ENCODE measurements at places on chromosomes 1 and 21.

- DNase-seq: no peak
These were observed 211.6 kb upstream of the PLXNA2 start for GRCh38 chr1:208455821-208456220.

DNA sequence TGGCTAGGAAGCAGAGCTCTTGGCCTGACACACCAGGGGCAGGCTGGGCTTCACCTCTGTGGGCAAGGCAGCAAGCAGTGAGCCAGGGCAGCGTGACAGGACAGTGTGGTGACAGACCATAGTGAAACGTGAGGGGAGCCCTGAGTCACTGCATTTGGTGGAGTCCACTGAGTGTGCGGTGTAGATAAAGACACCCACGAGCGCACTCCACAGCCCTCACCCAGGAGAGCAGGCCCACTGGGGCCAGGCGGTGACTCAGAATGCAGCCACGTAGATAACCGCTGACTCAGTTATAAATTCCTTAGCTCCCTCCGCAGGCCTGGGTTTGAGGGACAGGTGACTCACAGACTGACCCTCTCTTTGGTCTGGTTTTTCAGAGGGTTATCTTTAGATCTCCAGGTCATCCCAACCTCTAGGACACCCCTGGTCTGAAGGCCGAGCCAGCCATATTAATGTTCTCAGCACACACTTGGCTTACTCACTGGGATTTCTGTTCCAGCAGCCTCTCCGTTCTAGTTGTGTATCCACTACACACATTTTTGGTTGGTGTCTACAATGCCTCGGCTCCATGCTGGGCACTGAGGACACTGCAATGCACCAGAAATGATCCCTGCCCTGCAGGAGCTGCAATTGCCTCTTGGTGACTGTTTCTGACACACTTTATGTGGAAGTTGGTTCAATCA, 90.2 kb upstream of the TSPAN2 start:
- no peak for DNase-seq

- DNase-seq: no peak
These were observed 60.1 kb upstream of the NEK2 start for GRCh38 chr1:211735208-211736170.

DNA sequence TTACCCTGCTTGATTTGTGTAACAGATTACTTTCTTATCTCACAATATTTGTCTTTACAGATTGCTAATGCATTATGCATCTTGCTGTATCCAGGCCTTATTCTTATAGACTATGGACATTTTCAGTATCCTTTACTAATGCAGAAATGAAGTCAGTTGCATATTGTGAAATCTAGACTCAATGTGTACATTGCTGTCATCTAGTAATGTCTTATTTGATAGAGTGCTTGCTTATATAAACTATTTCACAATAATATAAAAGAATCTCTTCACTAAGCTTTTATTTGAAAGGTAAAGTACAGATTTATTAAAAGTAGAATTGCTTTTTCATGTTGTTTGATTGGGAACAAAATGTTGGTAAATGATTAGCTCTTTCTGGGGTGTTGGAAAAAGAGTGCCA, 39.6 kb downstream of the ALG6 start:
- DNase-seq: no peak

GRCh38 chr1:33863779-33864178, at the start of gene HMGB4:
TSS of gene HMGB4 (plus strand) at chr1:33864079. CDS start at chr1:33864192, 113 bp downstream.
- DNase-seq: no peak

DNA sequence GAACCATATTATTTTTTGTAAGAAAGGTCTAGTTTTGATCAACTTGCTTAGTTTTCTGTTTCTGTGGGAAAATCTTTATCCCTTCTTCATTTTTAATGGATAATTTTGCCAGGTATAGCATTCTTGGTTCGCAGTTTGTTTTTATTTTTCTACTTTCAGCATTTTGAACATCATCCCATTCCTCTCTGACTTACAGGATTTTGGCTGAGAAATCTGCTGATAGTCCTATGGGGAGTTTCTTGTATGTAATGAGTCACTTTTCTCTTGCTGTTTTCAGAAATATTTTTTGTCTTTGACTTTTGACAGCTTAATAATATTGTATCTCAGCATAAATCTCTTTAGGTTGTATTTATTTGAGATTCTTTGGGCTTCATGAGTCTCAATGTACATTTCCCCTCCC, 389.1 kb downstream of the PBX1 start:
- DNase-seq: no peak

DNA sequence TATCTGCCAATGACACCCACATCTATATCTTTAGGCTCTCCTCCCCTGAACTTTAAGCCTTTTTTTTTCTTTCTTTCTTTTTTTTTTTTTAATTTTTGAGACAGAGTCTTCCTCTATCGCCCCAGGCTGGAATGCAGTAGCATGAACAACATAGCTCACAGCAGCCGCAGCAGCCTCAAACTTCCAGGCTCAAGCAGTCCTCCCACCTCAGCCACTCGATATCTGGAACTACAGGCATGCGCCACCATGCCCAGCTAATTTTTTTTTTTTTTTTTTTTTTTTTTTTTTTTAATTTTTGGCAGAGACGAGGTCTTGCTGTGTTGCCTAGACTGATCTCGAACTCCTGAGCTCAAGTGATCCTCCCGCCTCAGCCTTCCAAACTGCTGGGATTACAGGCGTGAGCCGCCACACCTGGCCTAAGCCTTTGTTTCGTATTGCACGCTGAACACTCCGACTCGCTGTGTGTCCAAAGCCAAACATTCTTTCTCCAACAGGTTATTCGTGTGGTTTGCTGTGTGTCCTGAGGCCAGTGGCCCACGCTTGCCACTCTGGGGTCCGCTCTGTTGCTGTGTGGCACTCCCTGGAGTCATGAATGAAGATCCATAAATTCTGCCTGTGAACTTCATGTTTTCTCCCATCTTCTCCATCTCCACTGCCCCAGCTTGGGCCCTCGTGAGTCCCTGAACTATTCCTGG, 119.4 kb downstream of the CAMTA1 start:
- DNase-seq: no peak

DNA sequence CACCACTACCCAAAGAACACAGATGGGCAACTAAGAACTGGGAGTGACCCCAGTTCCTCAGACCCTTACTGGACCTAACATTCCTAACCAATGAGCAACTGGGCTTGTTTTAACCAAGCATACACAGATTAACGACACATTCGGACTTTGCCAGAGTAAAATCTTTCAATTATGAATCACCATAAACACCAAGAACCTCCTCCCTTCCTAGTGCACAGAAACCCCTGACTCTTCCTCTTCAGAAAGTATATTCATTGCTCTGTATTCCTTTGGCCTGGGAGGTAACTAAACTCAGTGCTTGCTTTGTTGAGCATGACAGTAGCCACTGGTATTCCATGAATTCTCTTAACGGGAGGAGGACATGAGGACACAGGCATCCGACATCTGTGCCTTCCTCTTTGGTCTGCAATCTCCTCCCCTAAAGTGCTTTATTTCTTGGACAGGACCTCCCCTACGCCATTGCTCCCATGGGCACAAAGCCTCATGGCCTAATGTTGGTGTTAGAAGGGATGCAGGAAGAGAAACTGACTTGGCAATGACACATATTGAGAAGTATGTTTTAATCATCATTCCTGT, 42.7 kb downstream of the SEC16B start:
- no peak for DNase-seq

DNA sequence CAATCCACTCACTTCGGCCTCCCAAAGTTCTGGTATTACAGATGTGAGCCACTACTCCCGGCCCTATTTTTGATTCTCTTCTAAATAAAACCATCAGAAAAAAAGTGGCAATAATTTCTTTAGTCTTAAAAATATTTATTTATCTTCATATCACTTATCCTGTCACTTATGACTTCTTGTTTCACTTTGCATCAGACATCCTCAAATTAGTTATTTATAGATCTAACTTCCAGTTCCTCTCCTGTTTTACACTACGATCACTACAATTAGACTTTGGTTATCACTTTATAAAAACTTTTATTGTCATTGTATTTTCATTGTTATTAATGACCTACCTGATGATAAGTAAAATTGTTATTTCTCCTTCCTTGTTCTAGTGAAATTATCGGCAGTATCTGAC, 783.4 kb upstream of the BRINP3 start:
- no peak for DNase-seq

DNA sequence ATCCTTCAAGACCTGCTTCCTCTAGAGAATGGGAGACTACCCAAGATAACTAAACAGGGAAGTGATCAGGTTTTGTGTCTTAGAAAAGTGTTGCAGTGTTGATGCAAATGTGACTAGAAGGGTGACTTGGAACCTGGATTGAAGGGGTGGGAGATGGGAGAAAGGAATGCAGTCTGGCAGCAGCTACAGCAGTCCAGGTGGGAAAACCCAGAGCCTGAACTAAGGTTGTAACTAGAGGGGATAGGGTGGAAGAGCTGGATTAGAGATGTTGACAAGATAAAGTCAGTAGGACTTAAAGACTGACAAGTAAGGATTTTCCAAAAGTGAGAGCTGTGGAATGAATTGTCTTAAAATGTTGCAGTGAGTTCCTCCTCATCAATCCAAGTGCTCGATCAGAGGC, 7.1 kb upstream of the SHISA4 start:
- DNase-seq: no peak

DNA sequence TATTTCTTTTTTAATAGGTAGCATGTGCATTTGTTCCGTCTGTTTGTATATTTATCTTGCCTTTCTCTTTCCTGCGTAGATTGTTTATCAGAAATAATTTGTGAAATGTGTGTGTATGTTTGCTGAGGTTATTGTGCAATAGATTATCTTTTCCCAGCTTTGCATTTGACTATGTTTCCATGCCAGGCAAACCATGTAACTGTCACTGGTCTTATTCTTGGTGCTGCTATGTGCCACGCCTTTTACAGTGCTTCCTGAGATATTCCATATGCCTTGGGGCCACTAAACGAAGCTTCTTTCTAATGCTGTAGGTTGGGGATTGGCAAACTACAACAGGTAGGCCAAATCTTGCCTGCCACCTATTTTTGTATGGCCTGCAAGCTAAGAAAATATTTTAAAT, 598.8 kb downstream of the PLPP3 start:
- DNase-seq: no peak

DNA sequence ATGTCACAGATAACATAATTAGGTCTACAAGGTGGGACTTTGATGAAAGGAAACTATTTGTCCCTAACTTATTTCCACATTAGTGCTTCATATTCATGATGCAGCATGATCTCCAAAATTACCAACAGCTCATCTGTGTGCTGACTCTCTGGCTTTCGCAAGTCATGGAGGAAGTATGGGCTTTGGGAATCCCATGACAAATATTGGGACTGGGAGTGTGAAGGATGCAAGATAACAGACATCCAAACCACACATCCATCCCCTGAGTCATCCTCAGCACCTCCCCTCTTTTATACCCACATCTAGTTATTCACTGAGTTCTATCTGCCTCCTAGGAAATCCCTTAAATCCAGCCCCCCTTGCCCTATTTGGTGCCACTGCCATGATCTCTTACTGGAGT, 102.8 kb upstream of the COL24A1 start:
- DNase-seq: no peak

- DNase-seq: no peak
These were observed 74.0 kb downstream of the MAB21L3 start for GRCh38 chr1:116185161-116185701.

DNA sequence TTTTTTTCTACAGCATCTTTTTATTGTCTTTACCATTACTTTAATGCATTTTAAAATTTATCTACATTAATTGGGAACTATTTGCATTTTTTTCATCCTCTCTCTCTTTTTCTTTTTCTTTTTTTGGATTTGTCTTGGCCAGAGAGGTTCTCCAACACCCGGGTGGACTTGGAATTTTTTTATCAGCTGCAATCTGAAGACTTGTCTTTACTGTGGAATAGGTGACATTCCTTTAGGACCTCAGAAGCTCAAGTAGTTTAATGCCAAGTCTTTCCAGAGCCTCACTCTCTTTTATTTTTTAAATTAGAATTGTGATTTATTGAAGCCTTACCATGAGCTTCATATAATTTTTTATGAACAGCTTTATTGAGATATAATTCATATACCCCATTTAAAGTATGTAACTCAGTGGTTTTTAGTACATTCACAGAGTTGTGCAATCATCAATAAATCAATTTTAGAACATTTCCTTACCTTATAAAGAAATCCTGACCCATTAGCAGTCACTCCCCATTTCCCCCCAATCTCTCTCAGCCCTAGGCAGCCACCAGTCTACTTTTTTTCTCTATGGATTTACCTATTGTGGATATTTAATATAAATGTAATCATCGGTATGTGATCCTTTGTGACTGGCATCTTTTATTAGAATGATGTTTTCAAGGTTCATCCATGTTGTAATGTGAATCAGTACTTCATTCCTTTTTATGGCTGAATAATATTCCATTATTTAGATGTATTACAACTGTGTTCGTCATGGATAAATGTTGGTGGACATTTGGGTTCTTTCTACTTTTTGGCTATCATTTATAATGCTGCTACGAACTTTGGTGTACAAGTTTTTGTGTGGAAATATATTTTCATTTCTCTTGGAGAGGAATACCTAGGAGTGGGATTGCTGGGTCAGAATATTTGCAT, 6.2 kb downstream of the TUFT1 start:
- DNase-seq: no peak

- no peak for DNase-seq
These were observed 5.7 kb downstream of the QSOX1 start for GRCh38 chr1:180160357-180160756.

DNA sequence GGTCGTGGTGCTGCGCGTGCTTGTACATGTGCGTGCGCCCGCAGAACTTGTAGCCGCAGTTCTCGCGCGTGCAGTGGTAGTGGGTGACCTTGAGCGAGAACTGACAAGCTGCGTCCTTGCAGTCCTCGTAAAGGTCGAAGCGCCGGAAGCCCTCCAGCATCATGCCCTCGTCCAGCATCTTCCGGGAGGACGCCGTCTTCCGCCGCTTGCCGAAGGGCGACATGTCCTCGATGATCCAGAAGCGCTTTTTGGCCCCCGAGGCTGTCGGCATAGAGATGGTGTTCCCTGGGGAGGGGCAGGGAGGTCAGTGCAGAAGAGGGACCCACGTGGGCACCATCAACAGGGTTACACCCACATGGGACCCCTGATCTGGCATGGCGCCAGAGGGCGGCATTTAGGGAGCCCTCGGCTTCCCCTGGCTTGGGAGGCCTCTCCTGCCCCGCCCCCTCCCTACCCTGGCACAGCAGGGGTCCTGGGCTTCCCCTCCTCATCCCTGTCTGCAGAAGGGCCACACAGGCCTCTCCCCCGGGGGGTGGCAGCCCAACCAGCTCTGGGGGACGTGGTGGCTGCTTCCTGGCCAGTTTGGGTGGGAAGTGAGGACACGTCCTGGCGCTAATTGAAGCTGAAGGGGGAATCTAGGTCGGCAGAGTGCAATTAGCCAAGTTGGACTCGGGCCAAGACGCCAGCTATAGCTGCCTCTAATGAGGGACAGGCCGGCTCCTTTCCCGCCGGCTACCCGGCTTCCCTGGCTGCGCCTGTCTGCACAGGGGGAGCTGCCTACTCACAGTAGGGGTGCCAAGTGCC, 156.5 kb downstream of the CASZ1 start:
- no peak for DNase-seq
